ENCODE measurements at places on chromosomes 3 and 15.
A peak's percentile ranks its signal among the peaks of the same experiment; 100 is the strongest.

GRCh38 chr15:83694015-83694414, 40.1 kb downstream of the ADAMTSL3 start:
- no peak for DNase-seq

DNA sequence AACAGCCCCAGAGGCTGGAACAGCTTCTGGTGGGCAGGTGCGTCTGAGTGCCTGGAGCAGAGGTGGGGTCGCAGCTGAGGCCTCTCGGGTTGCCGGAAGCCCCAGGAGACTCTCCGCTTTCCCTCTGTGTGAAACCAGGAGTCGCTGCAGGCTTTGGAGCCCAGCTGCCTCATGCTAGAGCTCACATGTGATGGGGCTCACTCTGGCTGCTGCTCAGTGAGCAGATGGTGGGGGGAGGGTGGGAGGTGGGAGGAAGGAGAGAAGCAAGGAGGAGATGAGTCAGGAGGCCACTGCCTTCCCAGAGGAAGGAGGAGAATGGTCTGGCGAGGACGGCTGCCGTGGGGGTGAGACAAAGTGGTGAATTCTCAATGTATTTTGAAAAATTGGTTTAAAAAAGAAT, 290.1 kb upstream of the CHRNA7 start:
- DNase-seq = no peak

- DNase-seq = peak; percentile 6
Measured at GRCh38 chr3:45992821-45993221, 2.8 kb downstream of the FYCO1 start.

GRCh38 chr15:82731527-82731926, 21.9 kb upstream of the AP3B2 start:
- DNase-seq = no peak

DNA sequence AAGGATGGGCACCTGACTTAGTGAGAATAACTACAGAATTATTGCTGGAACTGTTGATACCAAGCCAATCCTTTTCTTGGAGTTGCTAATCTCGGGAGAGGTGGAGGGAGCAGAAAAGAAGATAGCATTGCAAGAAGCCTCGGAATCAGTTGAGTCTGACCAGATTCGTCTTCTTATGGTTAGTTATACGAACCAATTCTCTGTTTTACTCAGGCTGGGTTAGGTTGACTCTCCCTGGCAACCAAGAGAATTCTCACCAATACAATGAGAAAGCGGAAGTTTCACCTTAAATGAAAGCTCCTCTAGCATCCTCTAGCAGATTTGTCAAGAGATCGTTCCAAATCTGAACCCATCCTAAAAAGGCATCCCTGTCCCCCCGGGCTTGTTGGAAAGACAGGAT, 43.5 kb upstream of the UBE2E1 start:
- DNase-seq = no peak

- no peak for DNase-seq
Measured at GRCh38 chr3:109548192-109548938, 211.0 kb upstream of the DPPA4 start.

GRCh38 chr3:183502237-183503181, 53.0 kb downstream of the KLHL6 start:
- DNase-seq = no peak

GRCh38 chr3:144112036-144112435, 140.4 kb downstream of the DIPK2A start:
- DNase-seq = no peak

- DNase-seq = no peak
Measured at GRCh38 chr3:196117809-196118208, 35.9 kb upstream of the TFRC start.

DNA sequence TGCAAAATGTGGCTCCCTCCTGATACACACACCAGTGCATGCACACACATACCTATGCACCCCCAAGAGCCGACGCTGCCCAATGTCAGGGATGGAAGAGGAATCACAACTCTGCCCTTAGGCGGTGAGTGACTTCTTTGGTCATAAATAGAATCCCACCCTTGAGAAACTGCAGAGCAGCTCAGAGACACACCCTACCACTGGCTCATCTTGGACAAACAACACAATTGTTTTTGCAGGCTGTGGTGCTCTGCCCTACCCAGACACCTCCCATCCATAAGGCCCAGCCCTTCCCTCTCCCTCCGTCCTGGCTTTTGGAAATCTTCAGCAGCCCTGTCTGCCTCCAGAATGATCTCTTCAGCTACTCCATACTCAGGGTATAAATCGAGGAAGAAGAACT, 73.8 kb upstream of the HRH1 start:
- DNase-seq = no peak
